Cardiac fibroblast (primary cell): ENCODE measurements at places on chromosomes 3 and 15.
A peak's percentile ranks its signal among the peaks of the same experiment; 100 is the strongest.

- DNase-seq: no peak
Measured at GRCh38 chr15:80703081-80703480, 8.0 kb downstream of the ABHD17C start.

- no peak for DNase-seq
Measured at GRCh38 chr3:164897342-164897741, 181.0 kb downstream of the SI start.

DNA sequence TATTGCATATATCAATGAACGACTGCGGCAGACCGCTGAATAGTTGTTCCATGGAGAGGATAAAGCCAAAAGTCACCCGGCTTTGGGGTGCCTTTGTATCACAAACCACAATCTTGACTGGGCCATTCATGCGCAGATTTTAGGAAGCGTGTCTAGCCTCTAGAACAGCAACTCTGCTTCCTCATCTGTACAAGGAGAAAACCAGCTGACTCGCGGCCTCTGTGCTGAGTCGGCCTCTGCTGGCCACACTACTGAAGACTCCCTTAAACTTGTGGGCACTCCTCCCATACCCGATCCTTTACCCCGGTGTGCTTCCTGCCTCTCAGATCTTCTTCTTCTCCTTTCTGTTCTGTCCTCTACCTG, 872 bp downstream of the DLEC1 start:
- DNase-seq: peak; percentile 61

GRCh38 chr3:114697401-114697800, 403.6 kb downstream of the TIGIT start:
- DNase-seq: no peak

DNA sequence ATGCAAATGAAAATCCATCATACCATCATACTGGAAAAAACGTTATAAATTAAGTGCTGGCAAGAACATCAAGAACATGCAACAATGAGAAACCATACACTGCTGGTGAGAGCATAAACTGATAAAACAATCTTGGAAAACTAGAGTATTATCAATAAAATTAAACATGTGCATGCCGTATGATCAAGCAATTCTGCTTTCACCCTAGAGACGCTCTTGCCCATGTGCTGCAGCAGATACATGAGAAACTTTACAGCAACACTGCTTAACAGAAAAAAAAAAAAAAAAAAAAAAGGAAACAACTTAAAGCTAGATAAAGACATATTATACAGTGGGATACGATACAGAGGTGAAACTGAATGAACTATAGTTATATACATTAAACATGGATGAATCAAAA, 21.8 kb downstream of the SPG11 start:
- DNase-seq: no peak

DNA sequence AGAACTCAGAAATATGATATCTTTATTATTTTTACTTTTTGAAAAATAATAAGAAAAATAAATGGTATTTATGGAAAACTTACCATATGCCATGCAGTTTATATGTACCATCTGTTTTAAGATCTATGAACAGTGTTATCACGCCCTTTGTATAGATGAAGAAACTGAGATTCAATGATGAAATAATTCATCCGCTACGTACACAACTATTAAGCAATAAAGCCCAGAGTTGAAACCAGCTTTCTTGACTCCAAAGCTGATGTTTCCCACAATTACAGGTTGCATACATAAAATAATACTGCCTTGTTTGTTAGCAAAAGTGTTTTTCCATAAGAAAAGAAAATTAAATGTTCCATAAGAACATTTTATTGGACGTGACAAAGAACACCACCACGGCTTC, 67.2 kb upstream of the BCL6 start:
- DNase-seq: no peak

DNA sequence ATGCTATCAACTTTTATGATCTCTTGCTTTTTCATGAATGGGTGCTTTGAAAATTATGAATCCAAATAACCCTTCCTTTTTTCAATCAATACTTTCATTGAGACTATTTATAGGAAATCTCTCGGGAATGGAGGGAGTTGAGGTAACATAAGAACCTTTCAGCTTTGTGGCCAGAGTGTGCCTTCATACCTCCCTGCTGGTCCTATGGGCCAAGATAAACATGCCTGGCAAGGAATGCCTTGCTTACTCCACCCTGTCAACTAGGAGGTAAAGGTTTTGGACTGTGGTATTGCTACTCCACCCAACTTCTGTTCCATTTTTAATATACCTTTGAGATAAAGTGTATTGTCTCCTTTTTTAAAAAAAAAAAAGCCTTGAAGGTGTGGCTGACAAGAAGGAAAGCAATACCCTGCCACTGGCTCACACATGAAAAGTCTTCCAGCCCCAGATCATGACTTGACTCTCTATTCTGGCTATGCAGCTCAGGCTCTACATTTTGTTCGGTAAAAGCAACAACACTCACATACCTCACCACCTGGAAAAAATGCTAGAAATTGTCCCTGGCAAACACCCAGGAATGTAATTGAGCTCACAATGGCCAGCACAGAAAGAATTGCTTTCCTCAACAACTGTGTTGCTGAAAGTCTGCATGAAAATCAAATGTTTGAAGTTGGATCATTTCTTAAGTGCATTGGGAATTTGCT, 35.8 kb downstream of the COL8A1 start:
- peak; percentile 79 for DNase-seq

- DNase-seq: no peak
Measured at GRCh38 chr3:42731476-42732195, 29.0 kb upstream of the HHATL start.

DNA sequence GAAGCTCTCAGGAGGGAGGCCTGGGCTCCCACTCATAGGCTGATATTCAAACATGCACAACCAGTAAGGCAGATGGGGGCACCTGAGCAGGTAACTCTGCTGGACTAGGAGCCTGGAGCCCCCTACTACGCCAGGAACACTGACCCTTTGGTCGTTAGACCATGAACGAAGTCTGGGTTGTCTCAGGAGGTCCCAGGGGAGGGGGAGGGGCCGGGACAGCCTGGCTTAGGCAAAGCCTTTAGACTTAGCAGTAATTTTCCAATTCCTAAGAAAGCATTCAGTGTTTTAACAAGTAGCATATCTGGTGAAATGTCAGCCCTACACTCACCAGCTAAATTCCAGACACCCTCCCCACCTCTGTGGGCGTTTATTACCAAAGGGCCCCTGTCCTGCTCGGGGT, 67.4 kb upstream of the ST8SIA2 start:
- no peak for DNase-seq

GRCh38 chr15:50979041-50979440, 70.6 kb downstream of the AP4E1 start:
- no peak for DNase-seq

GRCh38 chr3:143849854-143850549, 1.7 kb upstream of the SLC9A9 start:
- peak; percentile 88 for DNase-seq

GRCh38 chr15:36992454-36992853, 107.9 kb downstream of the MEIS2 start:
- no peak for DNase-seq

GRCh38 chr3:148962513-148962912, 28.8 kb upstream of the GYG1 start:
- peak; percentile 91 for DNase-seq

GRCh38 chr3:193673845-193674244, 80.8 kb downstream of the OPA1 start:
- DNase-seq: no peak

DNA sequence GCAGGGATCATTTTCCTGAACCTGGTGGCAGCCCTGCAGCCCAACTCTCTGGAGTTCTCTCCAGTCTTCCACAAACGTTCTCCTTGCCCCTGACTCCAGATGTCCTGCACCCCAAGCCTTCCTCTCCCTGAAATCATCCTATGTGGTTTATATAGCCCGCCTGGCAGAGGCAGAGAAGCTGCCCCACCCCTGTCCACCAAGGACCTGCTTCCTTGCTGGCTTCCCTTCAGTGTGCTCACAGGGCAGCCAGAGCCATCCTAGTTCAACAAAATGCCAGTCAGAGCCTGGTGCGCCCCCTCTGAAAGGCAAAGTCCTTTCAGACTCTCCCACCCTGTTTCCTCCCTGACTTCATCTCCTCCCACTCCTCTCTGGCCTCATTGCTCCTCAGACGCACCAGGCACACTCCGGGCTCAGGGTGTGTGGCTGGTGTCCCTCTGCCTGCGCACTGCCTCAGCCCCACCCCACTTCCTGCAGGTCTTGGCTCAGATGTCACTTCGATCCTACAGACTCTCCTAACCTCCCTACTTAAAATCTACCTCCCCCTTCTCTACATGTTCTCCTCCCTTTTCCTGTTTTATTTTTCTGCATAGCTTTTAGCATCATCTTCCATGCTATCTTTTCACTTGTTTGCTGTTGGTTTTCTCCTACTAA, 5.9 kb downstream of the KBTBD13 start:
- no peak for DNase-seq

DNA sequence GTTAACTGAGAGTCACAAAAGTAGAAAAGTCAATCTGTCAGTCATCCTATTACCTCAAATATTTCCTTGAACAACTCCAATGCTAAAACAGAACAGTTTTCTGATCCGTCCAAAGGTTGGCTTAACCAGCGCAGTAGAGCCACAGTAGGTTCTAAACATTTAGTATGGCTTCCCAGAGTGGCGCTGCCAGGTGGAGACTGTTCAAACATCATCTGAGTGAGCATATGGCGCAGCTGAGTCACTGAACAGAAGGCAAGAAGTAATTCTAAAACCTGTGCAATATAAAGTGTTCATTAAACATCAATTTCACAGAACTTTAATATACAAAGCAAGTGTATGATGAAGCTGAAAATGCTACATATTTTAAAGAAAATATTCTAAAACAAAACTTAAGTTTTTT, 19.9 kb downstream of the CIP2A start:
- DNase-seq: no peak

GRCh38 chr15:32998182-32998581, 196.3 kb downstream of the FMN1 start:
- DNase-seq: no peak

DNA sequence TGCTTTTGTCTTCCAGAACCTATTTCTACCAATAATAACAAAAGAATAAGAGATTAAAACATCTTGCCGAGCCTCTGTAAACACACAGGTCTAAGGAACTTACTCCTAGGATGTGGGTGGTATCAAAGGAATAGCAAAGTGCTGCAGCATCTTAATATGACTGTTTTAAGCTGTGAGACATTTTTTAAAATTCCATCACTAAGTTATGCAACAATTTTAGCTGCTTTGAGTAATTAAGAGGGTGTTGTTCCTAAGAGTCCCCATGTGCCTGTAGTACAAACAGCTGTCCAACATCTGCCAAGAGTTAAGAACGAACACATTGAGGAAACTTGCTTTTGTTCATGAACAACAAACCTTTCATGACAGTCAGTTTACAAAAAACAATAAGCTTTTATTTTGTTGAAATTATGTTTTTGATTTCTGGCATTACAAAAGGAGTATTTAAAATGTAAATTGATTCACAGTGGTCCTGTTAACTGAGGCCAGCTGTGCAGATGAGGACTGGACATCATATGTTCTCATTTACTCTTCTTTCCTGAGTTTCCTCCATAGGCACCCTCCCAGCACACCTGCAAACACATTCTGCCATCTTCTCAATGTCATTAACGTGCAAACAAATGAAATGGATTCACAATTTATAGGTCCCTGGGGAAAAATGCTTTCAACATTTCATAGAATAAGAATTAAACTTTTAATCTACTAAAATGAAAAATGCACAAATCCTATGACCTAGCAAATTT, 337.3 kb upstream of the ARHGEF26 start:
- no peak for DNase-seq
